ENCODE measurements at places on chromosomes 3 and 15.

DNA sequence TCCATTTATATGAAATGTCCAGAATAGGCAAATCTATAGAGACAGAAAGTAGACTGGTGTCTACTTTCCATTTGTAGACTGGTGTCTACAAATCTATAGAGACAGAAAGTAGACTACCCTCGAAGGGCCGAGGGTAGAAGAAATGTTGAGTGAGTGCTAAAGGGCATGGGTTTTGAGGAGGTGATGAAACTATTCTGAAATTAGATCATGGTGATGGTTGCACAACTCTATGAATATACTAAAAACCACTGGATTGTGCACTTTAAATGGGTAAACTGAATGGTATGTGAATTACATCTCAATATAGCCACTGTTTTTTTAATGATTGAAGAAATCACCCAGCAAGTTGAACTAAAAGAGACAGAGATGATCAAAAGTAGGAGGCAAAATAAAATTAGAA lies 27.9 kb downstream of the TP53BP1 start:
- DNase-seq: no peak

- no peak for DNase-seq
Measured at GRCh38 chr15:77031376-77032050, 36.6 kb downstream of the PSTPIP1 start.

- DNase-seq: no peak
Measured at GRCh38 chr3:186456731-186457191, 87.4 kb downstream of the CRYGS start.

DNA sequence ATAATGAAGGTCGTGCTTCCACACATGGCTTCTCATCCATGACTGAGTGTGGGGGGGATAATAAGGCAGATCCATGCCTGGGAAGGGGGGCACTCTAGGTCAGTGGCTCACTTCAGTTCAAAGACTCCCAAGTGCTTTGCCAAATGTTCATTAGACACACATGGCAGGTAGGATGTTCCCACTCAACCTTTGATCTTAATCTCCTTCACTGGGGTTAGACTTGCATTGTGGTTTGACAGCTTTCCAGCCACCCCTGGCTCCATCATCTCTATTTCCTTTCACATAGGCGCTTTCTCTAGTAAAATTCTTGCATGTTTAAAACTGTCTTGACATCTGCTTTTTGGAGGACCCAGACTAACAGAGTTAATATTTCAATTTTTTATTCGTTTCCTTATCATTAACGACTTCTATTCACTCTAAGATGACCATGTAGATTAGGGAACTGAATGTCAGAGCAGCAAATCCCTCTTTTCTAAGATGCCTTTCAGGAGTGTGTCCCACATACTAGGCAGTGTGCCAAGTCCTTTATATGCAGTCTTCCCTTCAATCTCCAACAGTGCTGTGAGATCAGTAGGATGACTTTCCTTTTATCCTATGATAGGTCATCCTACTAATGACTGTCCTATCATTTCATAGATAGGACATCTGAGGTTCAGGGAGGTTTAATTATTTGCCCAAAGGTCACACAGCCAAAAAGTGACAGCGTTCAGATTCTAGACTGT lies 57.9 kb downstream of the BTD start:
- no peak for DNase-seq

DNA sequence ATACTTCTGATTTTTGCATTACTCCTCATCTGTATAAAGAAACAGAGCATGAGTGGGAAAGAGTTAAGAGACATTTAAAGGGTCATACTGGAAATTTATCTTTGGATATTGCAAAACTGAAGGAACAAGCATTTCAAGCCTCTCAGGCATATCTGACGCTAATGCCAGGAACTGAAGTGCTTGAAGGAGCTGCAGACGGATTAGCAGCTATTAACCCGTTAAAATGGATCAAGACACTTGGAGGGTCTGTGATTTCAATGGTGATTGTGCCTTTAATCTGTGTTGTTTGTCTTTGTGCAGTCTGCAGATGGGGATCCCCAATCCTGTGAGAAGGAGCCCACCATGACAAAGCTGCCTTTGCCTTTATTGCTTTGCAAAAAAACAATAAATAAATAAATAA lies 202.5 kb upstream of the UBE3A start:
- no peak for DNase-seq

DNA sequence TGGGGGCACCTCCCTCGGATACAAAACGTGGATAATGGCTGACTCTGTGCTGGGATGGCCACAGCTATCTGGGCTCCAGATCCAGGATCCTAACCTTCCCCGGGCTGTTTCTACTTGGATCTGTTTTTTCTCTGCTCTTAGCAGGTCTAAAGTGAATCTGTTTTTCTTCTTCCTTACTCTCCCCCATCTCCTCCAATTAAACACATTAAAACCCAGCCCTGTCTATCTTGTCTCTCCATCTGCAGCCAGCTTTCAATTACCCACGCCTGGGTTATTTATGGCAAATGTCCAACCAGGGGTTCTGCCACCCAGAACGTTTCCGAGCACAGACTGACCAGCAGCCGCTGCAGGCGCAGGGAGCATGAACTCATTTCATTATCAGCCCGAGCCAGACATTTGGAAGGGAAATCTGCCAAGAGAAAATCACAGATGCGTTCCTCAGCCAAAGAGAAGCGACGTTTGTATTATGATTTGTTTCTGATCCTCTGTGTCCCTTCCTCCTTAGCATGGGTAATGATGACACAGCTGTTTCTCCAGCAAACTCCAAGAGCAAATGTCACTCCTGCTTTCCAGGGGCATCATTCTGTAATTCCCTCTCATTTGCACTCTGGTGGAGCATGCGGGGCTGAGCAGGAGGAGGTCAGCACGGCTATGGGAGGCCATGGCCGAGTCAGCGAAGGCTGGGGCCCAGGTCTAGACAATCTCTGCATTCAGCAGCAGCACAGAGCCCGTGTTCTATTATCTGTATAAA lies 42.0 kb downstream of the UMPS start:
- DNase-seq: no peak

All from stimulated activated CD4-positive, alpha-beta T cell treated with anti-CD3 and anti-CD28 coated beads, TNF-alpha, amount 100 ng/mL, for 4 hours (primary cell).